ENCODE measurements at places on chromosomes 1 and 21.
A peak's percentile ranks its signal among the peaks of the same experiment; 100 is the strongest.

DNA sequence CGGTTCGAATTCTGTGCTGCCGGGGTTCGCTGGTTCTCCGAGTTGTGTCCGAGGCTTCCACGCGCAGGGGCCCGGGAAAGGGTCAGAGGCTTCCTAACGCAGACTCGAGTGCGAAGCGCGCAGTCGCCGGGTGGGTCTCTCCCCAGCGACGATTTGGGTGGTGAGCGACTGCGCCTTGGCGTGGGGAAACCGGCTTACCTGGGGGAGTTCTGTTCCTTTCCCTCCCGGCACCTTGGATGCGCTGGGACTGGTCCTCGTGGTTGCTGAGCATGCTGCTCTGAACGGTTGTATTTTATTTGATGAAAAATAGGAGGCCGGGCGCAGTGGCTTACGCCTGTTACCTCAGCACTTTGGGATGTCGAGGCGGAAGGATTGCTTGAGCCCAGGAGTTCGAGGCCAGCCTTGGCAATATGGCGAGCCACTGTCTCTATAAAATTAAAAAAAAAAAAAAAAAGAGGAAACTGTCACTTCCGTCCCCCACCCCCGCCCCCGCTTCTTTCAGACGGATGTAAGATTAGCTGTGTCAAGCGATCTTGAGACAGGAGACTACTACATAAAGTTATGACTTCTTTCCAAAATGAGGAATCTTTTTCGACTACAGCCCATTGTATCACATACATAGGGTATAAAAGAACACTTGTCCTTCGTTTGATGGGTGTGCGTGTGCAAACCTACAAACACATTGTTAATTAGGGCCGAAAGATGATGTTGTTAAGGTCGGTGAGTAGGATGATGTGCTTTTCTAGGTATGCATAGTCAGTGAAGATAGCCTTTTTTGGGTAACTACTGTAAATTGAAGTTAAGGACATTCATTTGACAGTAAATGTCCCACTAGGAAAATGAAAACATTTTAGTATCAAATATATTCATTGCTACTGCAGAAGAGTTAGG lies at the start of gene CCDC18:
CCDC18 (plus strand) TSS at position 2 of the 891 bp plus-strand sequence. CDS start 2,638 bp downstream, outside the sequence.
- no peaks in the 10 kb centered on the region for H3K27me3 ChIP-seq
- peak within 1 kb of the TSS; percentile 98 for H3K27ac ChIP-seq
- H3K36me3 ChIP-seq = no peaks in the 10 kb centered on the region
- H3K4me1 ChIP-seq = peaks cover 27% of the 10 kb centered on the region

DNA sequence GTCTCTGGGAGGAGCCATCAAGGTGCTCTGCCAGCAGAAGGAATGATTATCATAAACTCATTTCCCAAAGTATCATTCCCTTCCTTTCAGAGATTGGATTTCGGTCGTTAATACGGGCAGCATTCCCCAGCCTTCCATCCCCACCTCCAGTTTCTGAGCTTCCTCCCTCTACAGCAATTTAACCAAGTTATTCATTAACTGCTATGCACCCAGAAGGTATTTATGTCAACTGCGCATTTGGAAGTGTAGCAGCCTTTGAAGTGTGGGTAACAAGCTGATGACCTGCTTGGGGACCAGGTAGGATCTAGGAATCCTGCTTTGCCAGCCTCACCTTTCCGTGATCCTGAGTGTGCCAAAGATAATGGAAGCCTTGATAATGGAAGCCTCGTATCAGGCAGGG lies 172.4 kb upstream of the IGSF21 start:
- H3K27ac ChIP-seq = no peak overlapping the region
- no peak overlapping the region for H3K4me3 ChIP-seq
- H3K36me3 ChIP-seq = no peaks in the 10 kb centered on the region
- H3K4me1 ChIP-seq = no peaks in the 10 kb centered on the region
- no peak for DNase-seq
- peaks cover 36% of the 10 kb centered on the region for H3K27me3 ChIP-seq

DNA sequence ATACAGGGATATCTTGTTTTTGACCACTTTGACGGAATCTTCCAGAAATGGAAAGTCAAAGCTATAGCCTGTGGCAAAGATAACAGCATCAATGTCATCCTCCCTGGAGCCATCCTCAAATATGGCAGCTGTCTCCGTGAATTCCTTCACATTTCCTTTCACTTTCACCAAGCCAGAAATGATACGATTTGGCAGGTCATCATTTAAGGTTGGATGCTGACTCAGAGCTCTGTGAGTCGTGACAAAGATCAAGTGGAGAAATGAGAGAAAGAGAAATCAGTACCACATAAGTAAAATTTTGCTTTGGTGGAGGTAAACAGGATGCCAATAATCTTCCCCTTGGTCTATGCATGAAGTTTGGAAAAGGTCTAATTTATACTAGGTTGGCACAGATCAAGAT lies 23.9 kb downstream of the FMO5 start:
- no peaks in the 10 kb centered on the region for H3K27me3 ChIP-seq
- no peak overlapping the region for H3K27ac ChIP-seq
- no peaks in the 10 kb centered on the region for H3K4me1 ChIP-seq
- H3K36me3 ChIP-seq = peaks cover 14% of the 10 kb centered on the region
- no peak for DNase-seq

DNA sequence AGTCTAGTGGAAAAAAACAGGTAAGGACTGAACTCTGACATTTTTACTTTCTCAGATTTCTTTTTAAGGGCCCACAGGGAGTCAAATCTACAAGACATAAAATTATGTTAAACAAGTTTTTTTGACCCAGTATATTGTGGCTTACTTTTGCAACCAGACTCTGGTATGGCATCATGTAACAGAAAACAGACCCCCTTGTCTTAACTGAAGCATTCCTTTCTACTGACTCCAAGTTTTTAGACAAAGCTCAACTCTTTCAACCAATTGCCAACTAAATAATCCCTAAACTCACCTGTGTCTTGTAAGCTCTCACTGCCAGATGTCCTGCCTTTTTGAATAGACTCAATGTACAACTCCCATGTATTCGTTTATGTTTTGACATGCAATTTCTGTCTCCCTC lies 64.3 kb downstream of the FASLG start:
- no peak for DNase-seq
- no peaks in the 10 kb centered on the region for H3K27me3 ChIP-seq
- H3K4me3 ChIP-seq = no peak overlapping the region
- H3K36me3 ChIP-seq = no peaks in the 10 kb centered on the region
- H3K27ac ChIP-seq = no peak overlapping the region

DNA sequence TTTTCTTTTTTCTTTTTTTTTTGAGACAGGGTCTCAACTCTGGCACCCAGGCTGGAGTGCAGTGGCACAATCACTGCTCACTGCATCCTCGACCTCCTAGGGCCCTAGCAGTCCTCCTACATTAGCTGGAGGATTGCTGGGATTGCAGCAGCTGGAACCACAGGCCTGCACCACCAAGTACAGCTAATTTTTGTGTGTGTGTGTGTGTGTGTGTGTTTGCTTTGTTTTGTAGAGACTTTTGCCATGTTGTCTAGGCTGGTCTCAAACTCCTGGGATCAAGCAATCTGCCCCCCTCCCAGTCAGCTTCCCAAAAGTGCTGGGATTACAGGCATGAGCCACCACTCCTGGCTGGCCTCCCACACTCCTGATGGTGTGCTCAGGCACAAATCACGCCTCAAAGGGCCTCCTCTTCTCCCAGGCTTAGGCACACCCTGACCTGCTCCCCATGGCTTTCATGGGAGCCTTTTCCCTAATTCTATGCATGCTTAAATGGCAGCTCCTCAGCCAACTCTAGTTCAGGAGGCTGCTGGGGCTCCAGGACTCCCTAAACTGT lies 9.4 kb downstream of the FAM229A start:
- H3K4me3 ChIP-seq = no peak overlapping the region
- H3K4me1 ChIP-seq = peaks cover 53% of the 10 kb centered on the region
- H3K27me3 ChIP-seq = no peaks in the 10 kb centered on the region
- no peaks in the 10 kb centered on the region for H3K36me3 ChIP-seq
